A549 (cell line): ENCODE measurements at places on chromosomes 16 and 17. TPM values are rescaled to one million over a fixed set of nuclear protein-coding genes. Genes with fewer than 3 reads are reported as not detected.

Gene ARL5C
- polyA plus RNA-seq = not detected in 3 replicates

Gene DPEP3
- polyA plus RNA-seq = not detected in 3 replicates

GRCh38 chr17:79874329-79874981 lies 35.2 kb upstream of the CBX4 start:
- DNase-seq = peak; percentile 95

- DNase-seq = no peak
These were observed 1.5 kb downstream of the TRIM25 start for GRCh38 chr17:56912105-56912999.

Gene PLLP
- polyA plus RNA-seq = 1.5 to 1.9 TPM (median 1.8 TPM) in 3 replicates

GRCh38 chr17:67326440-67326839 lies 39.9 kb downstream of the PSMD12 start:
- DNase-seq = no peak

Gene TBC1D28
- not detected in 3 replicates for polyA plus RNA-seq

DNA sequence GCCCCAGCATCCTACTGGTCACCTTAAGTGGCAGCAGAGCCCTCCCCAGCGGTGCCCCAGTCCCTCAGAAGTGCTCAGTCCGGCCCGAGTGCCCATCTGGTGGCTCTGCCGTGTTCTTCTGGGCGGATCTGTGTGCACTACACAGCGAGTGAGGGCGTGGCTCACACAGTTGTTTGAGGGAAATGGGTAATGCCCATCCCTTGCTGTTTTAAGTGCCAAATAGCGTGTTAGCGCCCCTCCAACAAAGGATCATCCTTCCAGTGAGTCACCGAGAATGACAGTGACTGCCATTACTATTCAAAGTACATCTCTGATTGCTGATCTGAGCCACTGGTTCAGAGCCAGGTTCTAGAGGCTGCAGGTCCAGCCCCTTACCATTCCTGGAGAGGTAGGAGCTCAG lies 152.0 kb downstream of the LGALS9B start:
- no peak for DNase-seq

Gene KRTAP4-3
- polyA plus RNA-seq = not detected in 3 replicates

- DNase-seq = peak; percentile 14
These were observed 253.0 kb downstream of the HS3ST3B1 start for GRCh38 chr17:14553847-14554246.

Gene CHD3
- 88.0 to 113 TPM (median 111 TPM) in 3 replicates for polyA plus RNA-seq

DNA sequence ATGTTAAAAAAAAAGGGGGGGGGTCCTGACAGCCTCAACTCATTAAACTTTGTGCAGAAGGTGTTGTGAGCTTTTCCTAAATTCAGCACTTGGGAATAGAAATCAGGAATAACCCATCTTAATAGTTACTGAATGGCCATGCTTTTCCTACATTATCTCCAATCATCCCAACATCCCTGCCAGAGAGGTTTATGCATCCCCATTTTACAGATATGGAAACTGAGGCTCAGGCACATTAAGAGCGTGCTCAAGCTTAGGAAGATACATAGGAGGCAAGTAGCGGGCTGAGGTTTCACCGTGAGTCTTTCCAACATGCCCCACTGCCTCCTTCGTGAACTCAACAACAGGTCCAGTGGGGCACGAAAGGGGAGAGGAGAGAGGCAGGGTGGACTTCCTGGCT lies 78.4 kb downstream of the C17orf67 start:
- no peak for DNase-seq

Gene PABPN1L
- not detected in 3 replicates for polyA plus RNA-seq

DNA sequence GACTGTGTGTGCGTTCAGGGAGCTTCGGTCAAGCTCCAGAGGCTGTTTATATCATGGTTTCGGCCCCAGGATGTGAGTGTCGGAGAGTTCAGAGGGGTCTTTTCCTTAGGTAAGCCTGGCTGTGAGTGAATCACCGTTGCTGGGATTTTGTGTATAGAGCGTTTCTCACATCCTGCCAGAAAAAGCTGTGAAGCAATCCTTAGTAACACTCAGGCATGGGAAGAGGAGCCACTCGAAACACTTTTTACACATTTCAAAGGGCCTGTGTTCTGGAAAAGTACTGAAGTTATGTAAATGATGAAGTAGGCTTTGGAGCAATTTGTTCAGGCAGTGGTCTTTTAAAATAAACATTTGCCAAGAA lies 662 bp downstream of the PGS1 start:
- DNase-seq = no peak

Gene TEKT5
- polyA plus RNA-seq = 0.09 TPM in 1 of 3 replicates, not detected in the others

Gene OR3A3
- polyA plus RNA-seq = not detected in 3 replicates

DNA sequence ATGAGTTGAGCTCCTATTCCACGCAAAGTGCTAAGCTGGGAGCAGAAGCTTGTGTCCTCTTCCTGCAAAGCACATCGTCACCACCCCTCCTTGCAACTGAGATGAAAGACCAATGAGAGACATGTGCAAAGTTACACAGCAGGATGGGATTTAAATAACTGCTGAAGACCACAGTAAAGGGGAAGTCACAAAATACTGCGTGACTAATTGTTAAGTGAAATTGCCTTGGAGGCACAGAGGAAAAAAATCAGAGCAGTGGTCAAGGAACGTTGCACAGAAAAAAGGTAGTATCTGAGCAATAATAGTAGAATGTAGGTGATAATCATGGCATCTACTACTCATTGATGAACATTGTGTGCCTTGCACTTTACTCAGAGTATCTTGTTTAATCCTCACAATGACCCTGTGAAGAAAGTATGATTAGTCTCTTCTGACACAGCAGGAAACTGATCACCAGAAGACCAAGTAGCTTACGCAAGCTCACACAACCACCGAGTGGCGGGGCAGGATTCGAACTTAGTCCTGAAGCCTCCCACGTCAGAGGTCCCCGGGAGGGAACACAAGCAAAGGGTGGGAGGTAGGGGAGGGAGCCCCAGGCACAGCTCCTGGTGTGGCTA lies 15.4 kb upstream of the MYO18A start:
- DNase-seq = no peak

Gene STH
- polyA plus RNA-seq = not detected in 3 replicates

GRCh38 chr16:31219154-31219741 lies 2.3 kb upstream of the PYDC1 start:
- DNase-seq = no peak

- DNase-seq = no peak
These were observed 6.7 kb downstream of the PITPNA start for GRCh38 chr17:1555651-1556471.

- DNase-seq = peak; percentile 15
These were observed 80.1 kb downstream of the CLEC16A start for GRCh38 chr16:11024333-11025053.

DNA sequence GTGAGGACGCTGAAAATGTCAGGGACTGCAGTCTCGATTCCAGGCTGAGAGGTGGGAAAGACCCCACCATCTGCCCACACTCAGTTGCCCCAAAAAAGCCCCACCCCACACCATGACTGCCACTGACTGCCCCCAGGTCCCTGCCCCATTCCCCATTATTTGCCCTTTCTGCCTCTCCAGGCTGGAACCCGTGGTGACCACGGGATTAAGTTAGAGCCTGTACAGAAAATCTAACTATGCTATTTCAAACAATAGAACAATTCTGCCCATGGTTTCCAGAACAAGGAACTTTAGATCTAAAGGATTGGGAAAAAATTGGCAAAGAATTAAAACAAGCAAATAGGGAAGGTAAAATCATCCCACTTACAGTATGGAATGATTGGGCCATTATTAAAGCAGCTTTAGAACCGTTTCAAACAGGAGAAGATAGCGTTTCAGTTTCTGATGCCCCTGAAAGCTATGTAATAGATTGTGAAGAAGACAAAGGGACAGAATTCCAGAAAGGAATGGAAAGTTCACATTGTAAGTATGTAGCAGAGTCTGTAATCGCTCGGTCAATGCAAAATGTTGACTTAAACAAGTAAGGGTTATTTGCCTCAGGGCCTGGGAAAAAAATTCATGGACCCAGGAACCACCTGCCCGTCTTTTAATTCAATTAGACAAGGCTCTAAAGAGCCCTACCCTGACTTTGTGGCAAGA lies 14.4 kb downstream of the FLYWCH1 start:
- DNase-seq = no peak

Gene TMEM100
- polyA plus RNA-seq = not detected in 3 replicates
